Smooth muscle cell of the brain vasculature (primary cell): ENCODE measurements at places on chromosomes 6 and 20.

- DNase-seq = no peak
These were observed 82.3 kb downstream of the CEBPB start for GRCh38 chr20:50272724-50273446.

GRCh38 chr6:81816380-81816779 lies 63.9 kb upstream of the TENT5A start:
- DNase-seq = no peak

DNA sequence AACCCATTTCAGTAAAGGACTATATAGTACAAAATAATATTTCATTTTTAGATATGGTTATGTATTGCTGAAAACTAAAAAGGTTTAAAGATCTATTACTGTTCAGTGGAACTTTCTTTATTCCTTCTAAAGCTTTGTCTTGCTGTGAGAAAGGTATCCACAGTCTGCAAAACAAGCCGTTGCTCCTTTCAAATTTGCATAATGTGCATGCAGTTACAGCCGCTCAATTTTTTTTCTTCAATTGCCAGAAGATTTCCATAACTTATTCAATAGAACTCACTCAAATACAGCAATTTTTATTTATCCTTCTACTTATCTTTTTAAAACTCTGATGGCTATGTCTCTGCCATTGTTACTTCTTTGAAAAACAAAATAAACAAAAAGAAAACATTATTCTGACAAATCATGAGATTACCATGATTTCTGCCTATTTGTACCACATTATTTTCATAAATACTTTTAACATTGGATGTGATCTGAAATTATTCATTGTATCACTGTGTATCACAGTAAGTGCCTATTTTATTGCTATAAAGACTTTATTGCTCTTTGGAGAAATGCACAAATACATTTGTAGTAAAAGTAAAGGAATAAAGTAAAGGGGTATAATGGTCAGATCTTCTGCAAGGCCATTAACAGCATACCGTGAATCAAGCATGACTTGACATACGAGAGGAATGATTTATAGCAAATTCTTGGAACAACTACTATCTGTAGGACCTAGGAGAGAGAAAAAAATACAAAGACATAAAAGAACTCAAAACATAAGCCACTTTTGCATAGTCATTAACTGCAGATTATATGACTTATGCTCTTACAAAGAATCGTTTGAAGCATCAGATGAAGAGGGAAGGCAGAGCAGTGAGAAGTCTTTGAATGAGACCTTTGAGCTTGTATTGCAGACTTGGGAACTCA lies 29.6 kb upstream of the HBS1L start:
- no peak for DNase-seq

DNA sequence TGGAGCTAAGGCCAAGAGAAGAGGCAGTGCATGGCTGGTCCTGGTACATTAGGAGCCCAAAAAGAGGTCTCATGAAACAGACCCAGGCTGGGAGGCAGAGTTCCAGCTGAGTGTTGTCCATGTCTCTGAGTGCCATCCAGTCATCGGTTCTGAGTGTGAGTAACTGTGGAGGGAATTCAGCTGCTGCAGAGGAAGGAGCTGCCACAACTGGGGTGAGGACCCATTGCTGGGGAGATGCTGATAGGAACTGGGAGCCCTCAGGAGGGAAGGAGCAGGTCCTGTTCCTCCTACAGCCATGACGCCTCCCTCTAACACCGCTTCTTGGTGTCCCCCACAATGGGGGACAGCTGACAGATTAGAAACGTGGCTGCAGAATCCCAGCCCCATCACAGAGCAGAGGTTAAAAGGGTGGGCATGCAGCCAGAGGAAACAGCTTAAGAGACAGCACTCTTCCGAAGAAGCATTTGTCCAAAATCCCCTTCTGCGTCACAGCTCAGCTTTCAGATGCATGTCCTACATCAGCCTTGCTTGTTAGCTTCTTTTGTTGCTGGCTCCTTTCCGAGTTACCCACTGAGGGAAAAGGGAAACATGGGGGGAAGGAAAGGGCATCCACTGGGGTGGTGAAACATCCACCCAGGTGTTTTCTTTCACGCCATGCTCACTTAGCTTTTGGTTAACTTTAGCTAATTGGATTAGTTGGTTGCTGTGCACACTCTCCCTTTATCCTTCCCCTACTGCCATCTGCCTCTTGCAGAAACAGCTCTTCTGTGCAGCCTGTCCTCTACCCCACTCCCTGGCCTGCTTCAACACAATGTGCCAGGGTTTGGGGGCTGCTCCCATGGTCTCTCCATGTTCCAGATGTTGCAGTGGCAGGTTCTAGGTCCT lies 239.2 kb downstream of the SYNDIG1 start:
- DNase-seq = peak; percentile 17

- no peak for DNase-seq
These were observed 39.2 kb upstream of the RNF8 start for GRCh38 chr6:37314487-37315156.

DNA sequence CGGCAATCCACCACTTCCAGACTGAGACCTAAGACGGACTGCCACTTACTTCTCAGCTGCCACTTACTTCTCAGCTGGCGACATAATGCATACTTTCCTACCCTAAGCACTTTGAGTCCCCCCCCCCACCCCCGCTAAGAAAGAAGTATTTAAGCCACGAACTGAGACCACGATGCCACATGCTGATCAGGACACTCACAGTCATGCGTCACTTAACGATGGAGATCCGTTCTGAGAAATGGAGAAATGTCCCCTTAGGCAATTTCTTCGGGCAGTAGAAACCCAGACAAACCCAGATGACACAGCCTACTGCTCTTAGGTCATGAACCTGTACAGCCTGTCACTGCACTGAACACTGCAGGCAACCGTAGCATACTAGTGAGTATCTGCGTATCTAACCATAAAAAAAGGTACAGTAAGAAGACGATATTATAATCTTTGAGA lies 690 bp downstream of the IFNGR1 start:
- DNase-seq = no peak

GRCh38 chr20:10653599-10654249 lies 20.1 kb downstream of the JAG1 start:
- no peak for DNase-seq
